ENCODE measurements at places on chromosomes 11 and 22.

GRCh38 chr11:75286826-75287465 is 46.4 kb downstream of the TPBGL start:
- no peak for DNase-seq

- DNase-seq, result no peak
Observed at GRCh38 chr11:112555491-112556364, 295.1 kb upstream of the PLET1 start.

DNA sequence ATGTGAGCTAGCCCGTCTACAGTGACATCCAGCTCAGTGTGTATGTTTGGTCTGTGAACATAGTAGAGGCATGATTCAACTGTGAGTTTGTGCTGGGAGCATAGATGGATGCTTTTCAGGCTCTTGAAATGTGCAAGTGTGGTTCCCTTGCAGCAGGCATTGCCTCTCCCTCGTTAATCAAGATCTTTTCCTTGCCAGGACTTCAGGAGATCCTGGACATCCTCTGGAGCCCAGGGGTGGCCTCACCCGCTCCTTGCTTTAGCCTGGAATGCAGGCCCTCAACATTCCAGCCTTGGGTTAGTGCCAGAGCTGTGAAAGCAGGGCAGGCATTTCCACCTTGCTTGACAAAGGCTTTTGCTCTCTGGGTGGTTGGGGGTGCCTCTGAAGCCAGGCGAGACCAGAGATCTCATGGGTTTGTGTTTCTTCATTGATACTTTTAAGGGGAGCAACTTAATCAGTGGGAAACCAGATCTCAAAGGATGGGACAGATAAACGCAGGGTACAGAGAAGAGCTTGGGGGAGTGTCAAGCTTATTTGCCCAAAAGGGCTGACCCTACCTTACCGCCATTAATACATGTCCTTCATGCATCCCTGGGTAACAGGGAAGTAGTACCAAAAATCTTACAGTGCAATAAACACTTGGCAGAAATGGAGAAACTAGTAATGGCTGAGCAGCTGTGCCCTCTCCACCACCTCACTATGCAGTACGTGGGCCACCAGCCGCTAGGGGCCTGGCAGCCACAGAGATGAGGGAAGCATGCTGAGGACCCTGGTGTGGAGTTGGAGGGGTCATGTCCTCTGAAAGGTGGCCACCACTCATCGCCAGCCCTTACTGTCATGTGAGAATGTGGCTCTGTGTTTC is 72.1 kb downstream of the PTPRJ start:
- peak; percentile 83 for DNase-seq

- no peak for DNase-seq
Observed at GRCh38 chr22:47034905-47035419, 272.5 kb downstream of the TBC1D22A start.

DNA sequence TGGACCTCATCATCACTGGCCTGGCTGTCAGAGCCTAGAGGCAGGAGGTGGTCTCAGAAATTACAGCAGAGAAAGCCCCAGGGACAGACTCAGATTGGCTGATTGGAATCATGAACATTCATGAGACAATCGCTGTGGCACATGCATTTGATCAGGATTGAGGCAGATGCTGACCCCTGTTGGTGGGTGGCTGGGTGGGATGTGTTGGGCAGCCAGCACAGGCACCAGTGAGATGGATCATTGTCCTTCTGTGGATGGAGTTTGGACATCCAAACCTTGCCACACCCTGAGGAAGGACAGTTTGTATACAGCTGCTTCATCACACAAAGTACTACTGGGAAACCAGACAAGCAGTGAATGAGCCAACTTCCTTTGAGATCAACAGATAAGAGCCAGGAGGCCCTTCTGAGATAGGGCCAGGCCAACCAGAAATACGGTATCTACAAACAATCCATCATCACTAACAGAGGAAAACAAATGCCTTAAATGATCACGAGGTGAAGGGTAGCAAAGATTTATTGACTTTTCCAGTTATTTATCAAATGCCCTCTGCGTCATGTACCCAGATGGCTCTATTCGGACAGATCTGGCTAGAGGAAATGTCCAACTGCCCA is 17.3 kb downstream of the COMMD9 start:
- DNase-seq, result peak; percentile 72

GRCh38 chr22:47612311-47612910 is 850.0 kb downstream of the TBC1D22A start:
- DNase-seq, result no peak

DNA sequence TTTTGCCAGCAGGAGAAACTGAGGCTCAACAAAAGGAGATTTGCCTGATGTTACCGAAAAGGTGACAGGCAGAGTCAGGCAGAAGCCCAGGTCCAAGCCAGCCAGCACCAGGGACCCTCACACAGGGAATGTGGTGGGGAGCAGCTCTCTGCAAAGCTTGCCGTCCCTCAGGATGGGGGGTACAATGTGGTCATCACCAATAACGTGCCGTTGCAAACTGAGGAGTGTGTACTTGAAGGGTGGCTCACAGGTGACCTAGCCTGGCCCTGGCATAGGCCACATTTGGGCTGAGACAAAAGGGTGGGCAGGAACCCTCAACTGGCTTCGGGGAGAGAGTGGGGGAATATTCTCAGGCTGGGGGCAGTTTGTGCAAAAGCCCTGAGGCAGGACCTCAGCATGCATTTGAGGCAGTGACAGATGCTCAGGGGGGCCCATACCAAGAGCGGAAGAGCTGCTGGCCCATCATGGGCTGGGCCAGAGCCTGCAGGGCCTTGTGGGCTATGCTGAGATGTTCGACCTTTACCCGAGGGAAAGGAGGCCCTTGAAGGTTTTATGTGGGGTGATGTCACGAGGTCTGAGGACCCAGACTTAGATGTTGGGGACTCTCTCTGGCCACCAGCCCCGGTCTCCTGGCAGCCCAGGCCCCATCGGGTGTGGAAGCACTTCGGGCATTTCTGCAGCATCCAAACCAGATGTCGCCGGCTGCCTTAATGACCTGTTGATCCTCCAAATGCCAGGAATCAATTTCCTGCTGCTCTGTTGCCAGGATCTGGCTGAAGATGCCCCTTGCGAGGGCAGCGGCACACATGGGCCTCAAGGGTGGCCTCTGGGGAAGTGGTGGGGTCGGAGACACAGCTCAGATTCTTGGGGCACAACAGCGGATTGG is 57.4 kb upstream of the SHISAL1 start:
- DNase-seq, result no peak

GRCh38 chr22:47929073-47929472 is 1166.6 kb downstream of the TBC1D22A start:
- no peak for DNase-seq

All from M059J (cell line).